ENCODE measurements at places on chromosomes 5 and 9.

DNA sequence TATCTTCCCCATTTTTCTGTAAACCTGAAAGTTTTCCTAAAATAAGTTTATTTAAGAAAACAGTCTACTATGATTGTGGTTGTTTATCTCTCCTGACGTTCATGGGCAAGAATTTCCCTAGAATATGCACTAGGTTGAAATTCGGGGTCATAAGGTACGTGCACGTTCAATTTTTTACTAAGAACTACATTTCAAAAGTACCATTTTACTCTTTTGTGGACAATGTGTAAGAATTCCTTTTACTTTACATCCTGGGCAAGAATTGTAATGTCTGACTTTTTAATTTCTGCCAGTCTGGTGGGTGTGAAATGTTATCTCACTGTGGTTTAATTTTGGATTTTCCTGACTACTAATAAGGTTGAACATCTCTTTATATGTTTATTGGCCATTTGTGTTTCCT is 12.4 kb downstream of the IL5 start:
- no peak for DNase-seq

DNA sequence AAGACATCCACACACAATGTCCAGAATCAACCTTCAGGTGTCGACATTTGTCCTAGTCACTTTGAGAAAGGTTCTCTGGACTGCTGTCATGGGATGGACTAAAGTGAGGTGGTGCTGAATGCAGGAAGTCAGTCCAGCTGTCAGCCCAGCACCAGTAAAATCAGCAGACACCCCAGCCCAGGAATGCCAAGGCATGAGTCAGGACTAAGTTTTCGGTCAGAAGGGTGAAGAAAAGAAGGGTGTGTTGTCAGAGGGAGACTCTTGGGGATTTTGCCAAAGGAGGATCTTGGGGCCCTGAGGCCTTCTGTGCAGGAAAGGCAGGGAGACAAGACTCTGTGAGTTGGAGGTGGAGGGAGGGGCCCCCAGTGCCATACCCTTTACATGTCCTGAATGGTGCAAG is 69.0 kb upstream of the XPA start:
- peak; percentile 78 for DNase-seq

DNA sequence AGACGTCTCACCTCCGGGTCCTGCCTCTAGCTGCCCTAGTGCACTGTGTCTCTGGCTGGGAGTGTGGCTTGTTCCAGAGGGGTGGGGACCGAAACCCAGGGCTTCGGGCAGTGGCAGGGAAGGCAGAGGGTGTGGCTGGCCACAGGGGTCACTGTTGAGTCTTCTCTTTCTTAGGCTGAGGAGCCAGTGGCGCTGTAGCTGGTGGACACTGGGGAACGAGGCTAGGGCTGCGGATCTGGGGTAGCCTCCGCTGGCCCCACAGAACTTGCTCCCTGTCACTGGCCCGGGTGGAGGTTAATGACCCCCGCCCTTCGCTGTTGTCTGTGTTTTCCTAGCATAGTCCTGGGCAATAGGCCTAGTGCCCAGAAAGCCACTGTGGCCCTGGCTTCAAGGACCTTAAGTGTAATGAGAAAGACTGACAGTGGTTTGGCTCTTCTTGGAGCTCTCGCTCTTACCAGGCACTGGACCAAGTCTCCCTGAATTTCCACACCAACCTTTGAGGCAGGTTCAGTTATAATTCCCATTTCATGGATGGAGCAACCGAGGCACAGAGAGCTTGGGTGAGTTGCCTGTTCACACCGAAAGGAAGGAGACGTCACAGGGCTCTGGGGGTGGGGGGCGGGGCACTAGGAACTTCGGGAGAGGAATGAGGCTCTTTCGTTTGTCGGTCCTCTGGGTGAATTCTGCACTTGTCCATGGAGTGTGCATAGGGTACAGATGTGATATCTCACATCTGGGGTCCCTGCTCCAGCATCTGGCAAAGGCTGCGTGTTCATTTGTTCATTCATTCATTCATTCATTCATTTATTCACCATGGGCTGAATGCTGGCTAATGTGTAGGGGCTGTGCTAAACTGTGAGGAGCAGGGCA is 4.8 kb upstream of the IER5L start:
- DNase-seq: peak; percentile 54

DNA sequence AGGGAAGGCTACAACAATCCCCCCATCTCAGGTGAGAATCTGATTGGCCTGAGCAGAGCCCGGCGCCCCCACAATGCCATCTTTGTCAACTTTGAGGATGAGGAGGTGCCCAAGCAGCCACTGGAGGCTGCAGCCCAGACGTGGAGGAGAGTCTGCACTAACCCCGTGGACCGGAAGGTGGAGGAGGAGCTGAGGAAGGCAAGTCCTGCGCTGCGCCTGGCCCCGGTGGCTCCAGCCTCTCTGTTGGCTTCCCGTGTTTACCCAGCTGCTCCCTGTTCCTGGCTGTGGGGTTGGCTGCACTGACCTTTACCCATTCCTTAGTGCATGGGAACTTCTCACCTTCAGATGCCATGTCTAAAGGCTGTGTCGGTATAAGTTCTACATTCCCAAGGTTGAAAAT is 11.0 kb upstream of the CEL start:
- no peak for DNase-seq

DNA sequence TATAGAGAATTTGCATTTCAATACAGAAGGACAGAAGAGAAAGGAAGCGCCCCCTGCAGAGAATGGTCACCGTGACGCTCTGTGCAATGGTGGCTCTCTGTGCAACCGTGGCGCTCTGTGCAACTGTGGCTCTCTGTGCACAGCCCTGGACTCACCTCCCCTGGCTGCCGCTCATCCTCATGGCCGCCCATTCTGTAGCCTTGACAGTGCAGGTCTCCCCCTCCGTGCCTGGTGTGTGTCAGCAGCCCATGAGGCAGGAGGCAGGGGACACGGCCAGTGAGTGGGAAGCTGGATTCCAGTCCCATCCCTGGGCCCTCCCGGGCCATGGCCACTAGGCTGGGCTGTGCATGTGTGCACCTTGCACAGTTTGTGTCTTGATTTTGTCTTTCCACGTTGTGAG is 12.0 kb downstream of the EXOC3 start:
- DNase-seq: no peak

- peak; percentile 77 for DNase-seq
These were observed 89.3 kb downstream of the FEM1C start for GRCh38 chr5:115455301-115455707.

GRCh38 chr9:137052998-137053943 is 590 bp downstream of the ENTPD2 start:
- no peak for DNase-seq

- DNase-seq: no peak
These were observed 370.8 kb upstream of the RIOK2 start for GRCh38 chr5:97553604-97554452.

All from GM23248 (cell line).